ENCODE measurements at places on chromosomes 6 and 20.

GRCh38 chr6:39388606-39389483 is 66.3 kb upstream of the KCNK16 start:
- no peak for DNase-seq

GRCh38 chr6:79557673-79558467 is 20.6 kb upstream of the LCA5 start:
- DNase-seq, result no peak

GRCh38 chr6:84967965-84968364 is 203.6 kb upstream of the TBX18 start:
- no peak for DNase-seq

DNA sequence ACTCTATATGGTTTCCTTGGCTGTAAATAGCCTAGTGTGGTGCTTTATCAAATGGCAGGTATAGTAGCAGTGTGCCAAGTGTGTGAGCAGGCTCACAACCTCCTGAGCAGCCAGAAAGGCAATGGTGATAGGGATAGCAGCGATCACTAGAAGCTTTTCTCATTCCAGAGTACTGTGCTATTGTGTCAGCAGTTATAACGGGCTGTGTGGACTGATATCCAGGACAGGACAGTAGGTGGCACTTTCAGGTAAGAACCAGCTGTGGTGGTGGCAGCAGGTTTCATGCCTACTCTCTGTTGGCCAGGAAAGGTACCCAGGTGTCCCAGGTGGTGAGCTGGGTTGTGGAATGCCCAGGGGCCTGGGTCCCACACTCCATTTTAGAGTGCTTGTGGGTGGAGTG is 448.8 kb upstream of the BTBD3 start:
- no peak for DNase-seq

- no peak for DNase-seq
Measured at GRCh38 chr20:1033751-1034414, 31.8 kb upstream of the RSPO4 start.

GRCh38 chr6:64984948-64985347 is 722.1 kb downstream of the EYS start:
- DNase-seq, result no peak

DNA sequence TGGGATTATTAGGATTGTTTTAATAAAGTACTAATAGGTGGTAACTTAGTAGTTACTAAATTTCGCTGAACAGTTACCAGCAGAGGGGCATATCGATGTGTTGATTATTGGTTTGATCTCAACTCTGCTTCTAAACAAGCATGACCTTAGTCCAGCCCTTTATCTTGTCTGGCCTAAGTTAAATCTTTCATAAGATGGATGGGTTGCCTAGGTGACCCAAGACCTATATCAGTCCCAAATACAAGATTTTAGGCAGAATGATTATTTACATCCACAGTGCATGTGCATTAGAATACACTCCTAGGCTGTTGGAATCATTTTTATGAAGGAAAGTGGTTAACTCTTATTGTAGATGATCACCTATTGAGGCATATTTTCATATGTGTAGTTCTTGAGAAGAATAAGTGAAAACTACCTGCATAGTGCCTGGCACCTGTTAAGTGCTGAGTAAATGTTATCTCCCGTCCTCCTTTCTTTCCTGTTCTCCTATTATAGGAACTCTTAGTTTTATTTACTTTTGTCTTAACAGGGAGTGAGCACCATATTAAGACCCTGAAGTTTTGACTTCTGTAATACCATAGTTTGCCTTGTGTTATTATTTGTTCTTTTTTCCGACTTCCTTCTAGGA is 1.1 kb downstream of the HSF2 start:
- DNase-seq, result no peak

All from hypothalamus (tissue), 51 donors.